ENCODE measurements at places on chromosomes 3 and 15. TPM values are rescaled to one million over a fixed set of nuclear protein-coding genes. Genes with fewer than 3 reads are reported as not detected.

TNFSF10 gene
- 0.10 TPM for polyA plus RNA-seq

ADGRG7 gene
- not detected for polyA plus RNA-seq

SIDT1 gene
- polyA plus RNA-seq = 0.02 TPM

SEMA6D gene
- polyA plus RNA-seq = 0.30 TPM

SLC9C1 gene
- polyA plus RNA-seq = not detected

RAB11A gene
- polyA plus RNA-seq = 352 TPM

NUP210 gene
- polyA plus RNA-seq = 1.8 TPM

ZNF280D gene
- 7.3 TPM for polyA plus RNA-seq

BRPF1 gene
- 13.0 TPM for polyA plus RNA-seq

CLDN16 gene
- polyA plus RNA-seq = 0.02 TPM

IFT122 gene
- 20.1 TPM for polyA plus RNA-seq
